Activated B cell treated with CpG ODN at 0.5 μM for 24 hours (primary cell): ENCODE measurements at places on chromosomes 5 and 9. TPM values are rescaled to one million over a fixed set of nuclear protein-coding genes. Genes with fewer than 3 reads are reported as not detected.

Gene PCDH12
- total RNA-seq: not detected in 2 replicates

Gene STX17
- total RNA-seq: 32.2 and 39.2 TPM in 2 replicates

Gene FOXD4
- total RNA-seq: 0.55 and 0.61 TPM in 2 replicates

Gene NIM1K
- 0.39 and 0.51 TPM in 2 replicates for total RNA-seq

Gene PAPPA
- not detected in 2 replicates for total RNA-seq

Gene NUDT2
- 19.2 and 19.7 TPM in 2 replicates for total RNA-seq

Gene FAM153A
- 0.05 and 0.64 TPM in 2 replicates for total RNA-seq

Gene FYB1
- total RNA-seq: 0.55 and 0.56 TPM in 2 replicates

Gene CDC26
- total RNA-seq: 30.4 and 31.7 TPM in 2 replicates

Gene SHC3
- not detected in 2 replicates for total RNA-seq

Gene FBLL1
- total RNA-seq: 0.20 TPM in 1 of 2 replicates, not detected in the other
